ENCODE measurements at places on chromosomes 7 and 10.

- no peak for DNase-seq
Observed at GRCh38 chr7:17774248-17774647, 166.0 kb downstream of the SNX13 start.

DNA sequence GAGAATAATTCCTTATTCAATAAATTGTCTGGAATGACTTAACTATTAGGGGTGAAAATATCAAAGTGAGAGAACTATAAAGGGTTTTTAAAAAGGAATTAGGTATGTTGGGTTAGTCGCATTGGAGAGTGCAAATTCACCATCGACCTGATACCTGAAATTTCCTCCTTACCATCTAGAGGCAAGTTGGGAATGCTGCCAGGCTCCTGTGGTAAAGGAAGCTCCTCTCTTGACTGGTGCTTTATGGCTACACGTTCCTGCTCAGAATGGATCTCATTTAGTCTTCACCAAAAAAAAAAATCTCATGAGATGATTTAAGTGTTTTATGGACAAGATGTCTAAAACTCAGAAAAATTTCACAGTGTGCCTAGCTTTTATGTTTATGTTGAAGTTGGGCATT is 129.8 kb downstream of the EGFR start:
- DNase-seq = no peak

DNA sequence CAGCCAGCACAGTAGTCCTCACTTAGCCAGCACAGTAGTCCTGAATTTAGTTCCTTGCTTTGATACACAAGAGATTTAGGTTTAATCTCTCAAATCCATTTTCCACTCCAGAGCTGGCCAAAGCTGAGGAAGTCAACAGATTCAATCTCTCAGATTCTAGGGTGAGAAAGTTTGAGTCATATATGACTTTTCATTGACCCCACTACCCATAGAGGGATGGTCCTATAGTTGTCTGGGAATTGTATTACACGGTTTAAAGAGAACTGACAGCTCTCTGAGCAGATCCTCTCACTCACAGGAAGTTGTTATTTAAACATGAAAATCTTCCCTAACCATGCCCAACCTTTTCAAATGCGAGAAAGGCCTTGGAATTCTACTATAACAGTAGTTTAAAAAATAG is 641.8 kb upstream of the SEMA3D start:
- DNase-seq = no peak

GRCh38 chr10:498760-499435 is 190.6 kb downstream of the DIP2C start:
- no peak for DNase-seq

GRCh38 chr10:71761105-71761511 is 12.2 kb downstream of the VSIR start:
- DNase-seq = no peak

GRCh38 chr10:117736655-117737054 is 194.1 kb downstream of the EMX2 start:
- no peak for DNase-seq

DNA sequence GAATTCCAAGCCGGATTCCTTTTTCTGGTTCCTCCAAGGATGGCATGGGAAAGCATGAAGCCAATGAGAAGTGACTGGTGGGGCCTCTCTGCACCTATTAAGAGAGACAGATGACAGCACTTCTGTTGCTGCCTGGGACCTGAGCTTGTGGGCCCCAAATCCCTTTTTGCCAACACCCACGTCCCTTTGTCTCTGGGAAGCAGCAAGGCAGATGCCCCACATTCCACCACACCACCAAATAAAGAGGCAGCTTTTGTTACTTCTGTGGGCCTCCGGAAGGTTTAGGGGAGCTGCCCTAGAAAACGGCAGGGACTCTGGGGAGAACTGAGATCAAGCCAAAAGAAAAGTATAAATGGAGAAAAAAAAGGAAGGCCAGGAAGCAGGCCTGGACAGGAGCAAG is 3.4 kb downstream of the CCDC136 start:
- no peak for DNase-seq

- DNase-seq = no peak
Observed at GRCh38 chr7:148670807-148671206, 27.9 kb upstream of the CUL1 start.

GRCh38 chr7:25752967-25753791 is 398.8 kb upstream of the NFE2L3 start:
- no peak for DNase-seq

DNA sequence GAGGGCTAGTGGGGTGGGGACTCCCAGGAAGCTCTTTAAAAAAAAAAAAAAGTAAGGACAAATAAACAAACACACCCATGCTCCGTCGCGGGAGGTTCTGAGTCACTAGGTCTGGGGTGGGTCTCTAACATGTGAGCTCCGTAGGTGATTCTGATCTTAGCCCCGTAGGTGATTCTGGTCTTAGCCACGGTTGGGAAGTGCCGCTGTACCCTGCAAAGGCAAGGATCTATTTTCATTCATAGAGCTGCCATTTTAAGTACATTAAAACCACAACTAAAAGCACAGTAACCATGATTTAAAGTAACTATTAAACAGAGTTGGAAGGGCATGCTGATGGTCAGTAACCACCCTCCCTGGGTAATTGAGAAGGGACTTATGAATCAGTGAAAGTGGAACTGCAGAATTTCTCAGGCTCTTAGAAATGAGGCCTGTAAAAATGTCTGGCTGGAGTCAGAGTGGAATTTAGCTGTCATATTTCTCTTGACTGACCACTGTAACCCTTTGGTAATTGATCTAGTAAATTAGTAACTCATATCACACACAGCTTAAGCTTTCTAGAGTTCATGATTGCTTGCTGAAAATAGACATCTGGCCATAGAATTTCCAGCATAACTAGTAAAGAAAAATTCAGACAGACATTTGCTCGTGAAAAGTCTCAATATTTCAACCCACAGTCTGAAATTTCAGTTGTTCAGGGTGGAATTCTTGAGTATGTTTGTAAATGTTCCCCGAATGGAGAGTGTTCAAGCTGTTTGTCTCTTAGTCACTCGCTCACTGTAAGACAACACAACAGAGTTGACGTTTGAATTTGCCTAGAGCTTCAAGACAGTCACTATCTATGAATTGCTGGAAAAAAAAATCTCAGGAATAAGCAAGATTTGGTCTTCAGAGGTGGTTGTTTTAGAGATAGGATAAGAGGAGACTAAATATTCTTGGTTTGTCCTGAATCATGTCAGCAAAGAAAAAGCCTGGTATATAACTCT is 34.2 kb upstream of the TCF7L2 start:
- no peak for DNase-seq

DNA sequence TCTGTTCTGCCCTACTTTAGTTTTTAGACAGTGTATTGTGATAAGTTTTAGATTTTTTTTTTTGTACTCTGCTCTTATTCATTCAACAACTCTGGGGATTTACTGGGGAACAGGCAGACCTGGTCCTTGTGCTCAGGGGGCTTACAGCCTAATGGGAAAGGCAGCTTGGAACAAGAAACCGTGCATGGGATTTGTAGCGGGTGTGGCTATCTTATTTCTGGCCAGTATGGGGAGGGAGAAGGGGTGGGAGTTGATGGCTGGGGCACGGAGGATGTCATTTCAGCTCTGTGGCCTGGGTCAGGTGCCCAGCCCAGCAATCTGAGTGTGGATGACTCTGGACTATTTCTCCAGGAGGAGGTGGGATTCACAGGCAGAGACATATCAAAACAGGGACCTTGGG is 47.0 kb downstream of the GRK5 start:
- DNase-seq = no peak

DNA sequence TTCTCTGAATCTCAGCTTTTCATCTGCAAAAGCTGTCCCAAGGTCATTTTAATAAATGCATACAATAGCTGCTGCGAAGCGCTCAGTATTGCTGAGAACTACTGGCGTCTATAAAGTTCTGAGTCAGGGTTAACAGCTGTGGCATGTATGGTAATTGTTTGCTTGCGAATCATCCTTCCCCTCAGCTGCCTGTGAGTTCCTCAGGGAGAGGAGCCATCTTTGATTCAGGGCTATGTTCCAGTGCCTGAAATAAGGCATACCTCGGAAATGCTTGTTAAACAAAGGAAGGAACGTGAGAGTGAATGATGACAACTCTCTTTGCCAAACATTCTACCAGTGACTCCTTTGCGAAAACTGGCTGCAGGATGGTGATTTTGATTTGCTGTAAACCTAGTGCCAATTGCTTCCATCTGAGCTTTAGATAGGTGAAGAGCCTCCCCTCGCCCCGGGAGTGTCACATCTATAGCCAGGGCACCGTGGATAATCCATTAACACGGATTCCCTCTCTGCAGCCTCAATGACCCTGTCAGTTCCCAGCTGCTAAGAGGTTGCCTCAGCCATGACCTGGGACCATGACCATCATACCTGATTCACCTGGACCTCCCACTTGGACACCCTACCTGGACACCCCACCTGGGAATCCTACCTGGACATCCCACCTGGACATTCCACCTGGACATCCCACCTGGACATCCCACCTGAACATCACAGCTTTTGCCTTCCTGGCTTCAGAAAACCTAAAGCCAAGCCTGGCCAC is 39.6 kb downstream of the GPRIN2 start:
- DNase-seq = no peak

DNA sequence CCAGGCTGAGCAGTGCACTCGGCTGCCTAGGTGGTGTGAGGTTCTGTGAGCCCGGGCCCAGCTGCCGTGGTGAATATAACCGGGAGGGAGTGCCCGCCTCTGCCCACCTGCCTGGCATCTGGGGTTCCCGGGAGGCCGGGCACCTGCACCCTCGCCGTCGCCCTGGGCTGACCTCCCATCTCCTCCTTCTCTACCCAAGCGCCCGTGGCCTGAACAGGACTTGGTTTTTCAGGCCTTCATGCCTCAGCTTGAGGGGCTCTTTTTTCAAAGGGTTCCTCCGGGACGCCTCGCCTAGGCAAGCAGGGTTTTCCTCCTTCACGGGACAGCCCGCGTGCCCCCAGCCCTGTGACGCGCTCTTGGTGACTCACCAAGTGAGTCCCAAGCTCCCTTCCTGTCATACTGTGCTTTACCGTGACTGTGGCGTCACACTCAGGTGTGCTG is 9.9 kb downstream of the INPP5A start:
- no peak for DNase-seq

DNA sequence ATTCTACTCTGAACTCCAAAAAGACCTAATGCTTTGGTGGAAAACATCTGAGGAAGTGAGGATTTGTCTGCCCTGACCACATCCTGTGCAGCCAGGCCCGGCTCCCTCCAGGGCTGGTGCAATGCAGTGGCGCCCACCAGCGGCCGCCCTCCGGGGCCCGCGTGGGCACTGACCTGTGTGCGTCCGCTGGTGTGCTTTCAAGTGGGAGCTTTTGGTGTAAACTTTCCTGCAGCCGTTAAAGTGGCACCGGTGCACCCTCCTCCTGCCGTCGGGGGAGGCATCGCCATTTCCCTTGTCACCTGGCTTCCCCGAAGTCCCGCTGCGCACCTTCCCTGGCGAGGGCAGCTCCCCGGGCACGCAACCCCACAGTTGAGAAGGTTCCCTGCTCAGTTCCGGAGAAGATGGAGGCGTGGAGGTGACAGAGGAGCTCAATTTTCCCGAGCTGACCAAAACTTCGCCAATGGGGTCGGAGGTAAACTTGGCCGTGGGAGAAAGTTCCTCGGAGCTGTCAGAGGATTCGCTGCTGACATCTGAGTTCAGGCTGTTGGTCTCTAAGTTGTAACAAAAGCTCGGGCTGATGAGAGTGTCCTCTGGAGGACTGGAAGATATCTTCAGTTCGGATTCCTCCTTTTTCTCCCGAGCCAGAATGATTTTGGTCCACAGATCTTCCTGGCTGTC is 3.4 kb downstream of the KLF6 start:
- DNase-seq = no peak

DNA sequence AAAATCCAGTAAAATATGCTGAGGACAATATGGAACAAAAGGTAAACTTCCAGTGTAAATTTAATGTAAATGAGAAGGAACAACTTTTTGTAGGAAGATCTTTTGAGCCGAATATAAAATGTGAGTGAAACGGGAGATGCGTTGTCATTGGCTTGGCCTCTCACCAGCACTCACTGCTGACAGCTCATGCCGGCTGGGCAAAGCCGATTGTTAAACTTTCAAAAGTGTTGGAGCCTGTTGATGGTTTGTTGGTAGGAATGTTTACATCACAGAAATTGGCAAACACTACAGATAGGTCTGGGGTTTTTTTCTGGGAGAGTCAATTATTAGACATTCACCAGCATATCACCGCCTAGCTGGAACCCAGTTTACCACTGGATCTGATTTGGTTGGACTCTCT is 6.1 kb downstream of the PSTK start:
- DNase-seq = no peak

- no peak for DNase-seq
Observed at GRCh38 chr7:16677978-16678494, 32.1 kb downstream of the BZW2 start.

DNA sequence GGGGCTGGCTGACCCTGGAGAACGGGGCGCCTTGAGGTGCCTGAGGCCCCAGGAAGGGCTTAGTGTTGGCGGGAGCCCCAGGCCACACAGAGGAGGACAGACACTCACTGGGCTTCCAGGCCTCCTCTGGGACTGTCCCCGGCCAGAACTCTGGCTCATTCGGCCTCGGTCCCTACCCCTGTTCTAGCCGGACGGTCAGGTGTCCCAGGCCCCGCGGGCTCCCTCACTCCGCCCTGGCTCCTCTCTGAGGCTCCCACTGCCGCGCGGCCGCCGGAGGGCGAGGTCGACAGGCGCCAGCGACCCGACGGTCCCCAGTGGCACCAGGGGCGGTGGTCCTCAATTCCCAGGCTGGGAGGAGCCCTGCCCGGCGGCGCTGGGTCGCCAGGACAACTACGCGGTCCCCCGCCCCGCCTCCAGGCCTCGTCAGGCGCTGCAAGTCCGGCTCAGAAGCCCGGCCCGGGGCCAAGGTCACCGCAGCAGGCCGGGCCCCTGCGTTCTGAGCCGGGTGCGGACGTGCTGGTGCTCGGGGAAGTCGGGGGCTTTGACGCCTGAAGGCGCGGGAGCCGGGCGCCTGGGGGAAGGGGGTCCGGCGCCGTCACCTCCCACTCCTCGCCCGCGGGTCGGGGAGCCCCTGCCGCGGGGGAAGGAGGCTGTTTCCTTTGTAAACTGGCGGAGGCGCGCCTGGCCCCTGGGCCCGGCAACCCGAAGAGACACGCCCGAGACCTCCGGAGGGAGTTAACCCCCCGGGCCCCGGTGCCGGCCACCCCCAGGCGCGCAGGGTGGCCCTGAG is 1.1 kb upstream of the PWWP2B start:
- DNase-seq = no peak

- DNase-seq = no peak
Observed at GRCh38 chr10:92544296-92544695, 29.6 kb downstream of the IDE start.

GRCh38 chr10:102408728-102409603 is 9.6 kb downstream of the PSD start:
- DNase-seq = no peak

DNA sequence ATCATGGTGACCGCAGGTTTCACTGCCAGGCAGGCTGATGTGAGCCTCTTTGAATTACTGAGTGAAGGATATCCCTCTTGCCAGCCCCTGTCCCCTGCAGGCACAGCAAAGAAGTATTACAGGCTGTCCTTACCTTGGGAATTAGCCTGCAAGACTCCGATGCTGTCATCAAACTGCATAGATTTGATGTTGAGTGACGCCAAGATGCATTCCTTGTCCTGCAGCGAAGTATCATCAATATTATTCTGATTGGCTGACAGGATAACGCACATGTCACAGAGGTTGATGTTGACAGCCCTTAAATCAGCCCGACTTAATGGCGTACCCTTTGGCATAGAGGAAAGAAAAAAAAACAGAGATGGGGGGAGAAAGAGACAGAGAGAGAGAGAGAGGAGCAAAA is 693.0 kb downstream of the KCNMA1 start:
- DNase-seq = no peak
